ENCODE measurements at places on chromosomes 6 and 20.

DNA sequence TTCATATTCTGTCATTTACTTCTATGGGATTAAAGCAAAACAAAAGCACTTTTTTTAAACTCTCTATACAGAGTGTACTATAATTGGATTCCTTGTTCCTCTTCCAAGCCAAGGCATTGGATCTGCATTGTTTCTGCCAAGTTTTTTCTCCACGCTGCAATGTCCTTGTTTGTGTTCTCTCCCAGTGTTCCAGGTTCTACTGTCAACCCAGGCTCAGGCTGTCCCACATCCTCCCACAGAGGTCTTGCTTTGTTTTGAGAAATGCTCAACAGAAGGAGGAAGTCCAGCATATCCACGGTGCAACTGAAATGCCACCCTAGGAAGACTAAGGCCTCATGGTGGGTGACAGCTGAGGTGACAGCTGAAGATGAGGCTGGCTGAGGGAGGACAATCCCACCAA lies 287.1 kb upstream of the PRDM1 start:
- peak; percentile 70 for DNase-seq

- no peak for DNase-seq
Observed at GRCh38 chr6:164693944-164694343, 615.5 kb downstream of the C6orf118 start.

GRCh38 chr20:64050261-64051032 lies 1.0 kb upstream of the SOX18 start:
- no peak for DNase-seq

- DNase-seq = peak; percentile 56
Observed at GRCh38 chr6:18990059-18990978, 603.2 kb downstream of the RNF144B start.

Measured in adipocyte (in vitro differentiated cells).